Memory B cell (primary cell): ENCODE measurements at places on chromosomes 6 and 20.
A peak's percentile ranks its signal among the peaks of the same experiment; 100 is the strongest.

- no peak for DNase-seq
Observed at GRCh38 chr20:41913146-41913545, 295.0 kb upstream of the CHD6 start.

- DNase-seq, result no peak
Observed at GRCh38 chr6:6738922-6739716, 150.6 kb downstream of the LY86 start.

- DNase-seq, result no peak
Observed at GRCh38 chr20:62969179-62969760, 16.8 kb downstream of the SLC17A9 start.

- DNase-seq, result no peak
Observed at GRCh38 chr6:150567823-150568383, 31.8 kb upstream of the PLEKHG1 start.

GRCh38 chr6:89387516-89388201 lies 24.4 kb downstream of the RRAGD start:
- peak; percentile 21 for DNase-seq

- DNase-seq, result no peak
Observed at GRCh38 chr6:34317172-34317477, 68.3 kb upstream of the SMIM29 start.

GRCh38 chr6:100877851-100878250 lies 3.3 kb downstream of the ASCC3 start:
- DNase-seq, result no peak

GRCh38 chr6:7438011-7438410 lies 48.4 kb downstream of the RIOK1 start:
- no peak for DNase-seq

GRCh38 chr6:16031278-16031981 lies 97.5 kb upstream of the MYLIP start:
- DNase-seq, result no peak

- DNase-seq, result no peak
Observed at GRCh38 chr20:44800391-44801046, 9.8 kb downstream of the RIMS4 start.

DNA sequence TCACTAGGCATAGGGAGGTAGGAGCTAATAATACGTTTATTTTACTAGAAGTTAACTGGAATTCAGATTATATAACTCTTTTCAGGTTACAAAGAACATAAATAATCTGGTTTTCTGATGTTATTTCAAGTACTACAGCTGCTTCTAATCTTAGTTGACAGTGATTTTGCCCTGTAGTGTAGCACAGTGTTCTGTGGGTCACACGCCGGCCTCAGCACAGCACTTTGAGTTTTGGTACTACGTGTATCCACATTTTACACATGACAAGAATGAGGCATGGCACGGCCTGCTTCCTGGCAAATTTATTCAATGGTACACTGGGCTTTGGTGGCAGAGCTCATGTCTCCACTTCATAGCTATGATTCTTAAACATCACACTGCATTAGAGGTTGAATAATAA lies 1.1 kb downstream of the HFE start:
- DNase-seq, result no peak

DNA sequence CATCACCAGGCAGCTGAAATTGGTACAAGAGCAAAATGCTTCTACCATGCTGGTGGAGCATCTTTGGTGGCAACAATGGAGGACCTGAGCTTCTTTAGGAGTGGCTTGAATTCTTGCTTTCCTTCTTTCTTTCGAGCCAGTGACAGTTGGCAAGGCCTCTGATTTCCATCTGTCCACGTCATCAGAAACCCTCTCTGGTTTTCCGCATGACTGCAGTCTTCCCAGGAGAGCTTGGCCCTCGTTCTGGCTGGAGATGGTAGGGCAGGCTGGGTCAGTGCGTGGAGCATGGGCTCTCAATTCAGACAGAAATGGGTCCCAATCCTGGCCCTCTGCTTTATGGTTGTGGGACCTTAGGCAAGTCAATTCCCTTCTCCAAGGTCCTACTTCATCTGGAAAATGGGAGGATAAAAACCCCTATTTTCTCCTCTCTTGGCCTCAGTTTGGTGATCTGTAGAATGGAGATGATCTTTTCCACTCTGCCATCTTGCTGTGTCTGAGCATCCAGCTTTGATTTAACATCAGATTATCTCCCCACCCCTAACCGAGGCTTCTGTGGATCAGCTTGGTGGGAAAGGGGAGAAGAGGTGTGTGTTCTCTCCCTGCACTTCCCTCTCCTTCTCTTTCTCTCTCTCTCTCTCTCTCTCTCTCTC lies 3.6 kb upstream of the BPIFB1 start:
- DNase-seq, result no peak
